ENCODE measurements at places on chromosomes 11 and 22. TPM values are rescaled to one million over a fixed set of nuclear protein-coding genes. Genes with fewer than 3 reads are reported as not detected.

OTOG gene
- under 0.01 TPM for total RNA-seq

DNA sequence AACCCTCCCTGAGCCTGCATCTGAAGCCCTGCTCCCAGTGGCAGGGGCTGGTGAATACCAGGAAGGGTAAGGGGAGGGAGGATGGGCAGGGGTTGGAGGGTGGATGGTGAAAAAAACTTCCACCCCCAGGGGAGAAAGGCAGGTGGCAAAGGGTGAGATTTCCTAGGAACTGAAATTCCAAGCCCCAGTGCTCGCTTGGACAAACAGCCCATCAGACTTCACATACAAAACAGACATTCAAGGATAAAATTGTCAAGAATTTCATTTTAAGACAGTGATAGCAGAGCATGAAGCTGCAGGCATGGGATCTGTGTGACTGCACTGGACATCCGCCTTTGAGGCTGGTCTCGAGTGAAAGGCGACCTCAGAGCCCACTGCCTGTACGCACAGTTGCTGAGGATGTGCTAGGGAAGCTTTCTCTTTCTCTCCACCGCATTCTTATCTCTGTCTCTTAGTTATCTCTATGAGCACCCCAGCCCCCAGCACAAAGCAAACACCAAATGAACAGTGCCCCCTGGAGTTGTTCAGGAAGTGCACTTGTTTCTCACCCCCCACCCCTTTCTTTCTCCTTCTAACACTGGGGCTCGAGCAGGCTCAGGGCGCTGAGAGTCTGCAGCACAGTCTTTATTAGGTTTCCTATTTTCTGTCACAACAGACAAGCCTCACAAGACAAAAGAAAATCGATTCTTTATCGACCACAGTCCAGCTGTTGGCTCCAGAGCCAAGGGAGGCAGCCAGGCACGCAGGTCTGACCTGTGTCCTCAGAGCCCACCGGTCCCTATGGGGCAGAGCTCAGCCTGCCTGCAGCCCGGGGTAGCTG is 237.3 kb upstream of the NCAM1 start:
- DNase-seq, result no peak

GRCh38 chr22:39474351-39475111 is 17.7 kb downstream of the MGAT3 start:
- no peak for DNase-seq

DNA sequence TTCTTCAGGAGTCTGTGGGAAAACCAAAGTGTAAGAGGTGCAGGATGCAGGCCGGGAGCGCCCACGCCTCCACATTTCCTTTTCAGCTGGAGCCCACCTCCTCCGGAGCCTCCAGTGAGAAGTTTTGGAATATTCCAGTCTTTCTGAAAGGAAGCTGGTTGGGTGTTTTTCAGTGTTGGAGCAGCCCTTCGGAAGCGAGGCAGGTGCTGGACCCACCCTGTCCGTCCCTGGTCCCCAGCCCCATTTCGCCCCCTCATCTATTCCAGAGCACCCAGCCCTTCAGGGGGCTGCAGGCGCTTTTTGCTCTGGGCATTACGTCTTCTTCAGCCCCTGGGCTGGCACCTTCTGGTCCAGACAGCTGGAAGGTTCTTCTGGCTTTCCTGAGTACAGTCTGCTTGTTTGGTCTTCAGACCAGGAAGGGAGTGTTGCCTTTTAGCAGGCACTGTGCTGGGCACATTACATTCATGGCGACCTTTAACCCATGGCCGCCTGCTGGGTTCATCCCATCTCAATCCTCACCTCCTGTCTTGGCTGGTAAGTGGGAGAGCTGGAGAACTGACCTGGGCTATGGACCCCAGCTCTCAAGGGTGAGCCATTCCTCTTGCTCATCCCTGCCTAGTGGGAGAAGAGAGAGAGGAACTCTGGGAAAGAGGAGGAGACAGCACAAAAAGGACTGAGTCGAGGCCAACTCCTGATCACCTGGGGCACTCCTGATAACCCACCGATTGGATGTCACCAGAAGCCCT is 710 bp upstream of the THY1 start:
- no peak for DNase-seq

DNA sequence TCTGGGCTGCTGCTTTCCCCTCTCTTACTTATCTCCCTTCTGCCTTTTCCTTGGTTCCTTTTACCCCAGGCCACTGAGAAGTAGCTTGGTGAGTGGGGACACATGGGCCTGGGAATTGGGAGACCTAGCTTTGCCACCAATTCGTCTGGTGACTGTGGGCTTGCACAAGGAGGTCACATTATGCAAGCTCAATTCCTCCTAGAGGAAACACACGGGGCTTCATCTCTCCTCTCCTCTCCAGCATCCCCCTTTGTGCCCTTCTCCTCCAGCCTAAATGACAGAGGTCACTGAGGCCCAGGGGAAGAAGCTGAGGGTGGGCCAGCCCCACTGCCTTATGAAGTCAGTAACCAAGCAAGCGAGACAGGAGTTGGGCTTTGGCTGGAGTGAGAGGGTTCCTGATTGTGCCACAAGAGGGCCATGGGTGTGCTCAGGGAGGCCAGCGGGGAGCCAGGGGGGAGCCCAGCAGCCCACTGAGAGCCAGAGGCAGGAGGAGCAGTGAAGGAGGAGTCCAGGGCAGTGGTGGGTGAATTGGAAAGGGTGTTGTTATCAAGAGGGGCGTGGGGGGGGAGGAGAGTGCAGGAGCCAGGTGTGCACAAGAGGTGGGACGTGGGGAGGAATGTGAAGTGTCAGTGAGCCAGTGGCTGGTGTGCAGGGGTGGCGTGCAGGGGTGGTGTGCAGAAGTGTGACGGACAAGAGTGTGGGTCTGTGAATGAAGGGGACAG is 2.0 kb downstream of the CLCF1 start:
- DNase-seq, result peak; percentile 78

DNA sequence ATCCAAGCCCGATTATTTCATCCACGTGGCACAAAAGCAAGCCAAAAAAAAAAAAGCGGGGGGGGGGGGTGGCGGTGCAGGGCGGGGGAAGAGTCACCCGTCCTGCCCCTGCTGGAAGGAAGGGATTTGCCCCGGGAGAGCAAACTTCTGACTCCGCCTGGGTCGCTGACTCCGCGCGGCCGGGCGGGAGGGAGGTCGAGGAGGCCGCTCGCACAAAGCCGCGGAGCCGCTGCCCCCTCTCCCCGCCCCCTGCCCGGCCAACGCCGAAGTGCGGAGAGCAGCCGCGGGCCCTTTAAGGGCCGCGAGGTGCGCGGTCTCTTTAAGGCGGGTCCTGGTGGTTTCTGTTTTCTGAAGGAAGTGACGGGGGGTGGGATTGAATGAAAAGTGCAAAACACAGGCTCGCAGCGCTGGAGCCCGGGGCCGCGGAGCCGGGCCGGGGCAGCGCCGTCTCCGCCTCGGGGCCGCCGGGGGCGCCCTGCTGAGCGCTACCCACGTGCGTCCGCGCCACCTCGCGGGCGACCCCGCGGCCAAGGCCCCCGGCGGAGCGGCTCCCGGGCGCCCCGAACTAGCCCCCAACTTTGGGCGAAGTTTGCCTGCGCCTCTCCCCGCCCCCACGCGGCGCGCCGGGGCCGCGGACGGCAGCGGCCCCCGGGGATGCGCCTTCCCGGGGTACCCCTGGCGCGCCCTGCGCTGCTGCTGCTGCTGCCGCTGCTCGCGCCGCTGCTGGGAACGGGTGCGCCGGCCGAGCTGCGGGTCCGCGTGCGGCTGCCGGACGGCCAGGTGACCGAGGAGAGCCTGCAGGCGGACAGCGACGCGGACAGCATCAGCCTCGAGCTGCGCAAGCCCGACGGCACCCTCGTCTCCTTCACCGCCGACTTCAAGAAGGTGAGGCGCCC is at the start of gene OAF:
OAF (plus strand) TSS at position 407 of the 896 bp plus-strand sequence; CDS start at position 655, 248 bp downstream.
- peak; percentile 85 for DNase-seq

DNA sequence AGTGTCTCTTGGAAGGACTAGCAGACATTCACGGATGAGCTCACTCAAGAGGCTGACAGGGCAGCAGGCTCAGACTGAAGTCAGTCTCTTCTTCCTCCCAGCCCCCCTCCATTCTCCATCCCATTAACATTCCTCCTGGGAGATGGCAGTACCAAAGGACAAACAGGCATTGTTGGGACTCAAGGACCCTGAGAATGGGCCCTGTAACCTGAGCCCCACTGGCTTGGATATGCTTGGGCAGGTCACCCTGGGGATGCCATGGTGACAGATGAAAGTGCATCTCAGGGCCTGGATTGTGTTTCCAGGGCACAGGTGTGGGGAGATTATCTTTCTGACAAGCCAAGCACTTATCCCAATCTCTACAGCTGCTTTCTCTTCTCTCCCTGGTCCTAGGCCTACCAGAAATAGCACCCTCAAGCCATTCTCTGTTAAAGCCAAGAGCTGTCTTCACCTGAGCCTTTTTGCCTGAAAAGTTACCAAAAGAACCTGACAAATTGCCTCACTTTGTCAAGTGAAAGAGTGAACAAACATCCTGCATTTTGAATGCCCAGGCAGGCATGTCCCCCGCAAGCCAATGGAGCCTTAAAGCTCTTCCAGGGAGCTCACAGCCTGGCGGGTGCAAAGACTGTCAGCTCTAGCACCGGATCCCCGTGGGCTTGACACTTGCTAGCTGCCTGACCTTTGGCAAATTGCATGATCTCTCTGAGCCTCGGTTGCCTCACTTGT is 366.0 kb upstream of the NARS2 start:
- DNase-seq, result no peak

NCF4 gene
- 14.7 TPM for total RNA-seq

TP53AIP1 gene
- total RNA-seq, result not detected

DNA sequence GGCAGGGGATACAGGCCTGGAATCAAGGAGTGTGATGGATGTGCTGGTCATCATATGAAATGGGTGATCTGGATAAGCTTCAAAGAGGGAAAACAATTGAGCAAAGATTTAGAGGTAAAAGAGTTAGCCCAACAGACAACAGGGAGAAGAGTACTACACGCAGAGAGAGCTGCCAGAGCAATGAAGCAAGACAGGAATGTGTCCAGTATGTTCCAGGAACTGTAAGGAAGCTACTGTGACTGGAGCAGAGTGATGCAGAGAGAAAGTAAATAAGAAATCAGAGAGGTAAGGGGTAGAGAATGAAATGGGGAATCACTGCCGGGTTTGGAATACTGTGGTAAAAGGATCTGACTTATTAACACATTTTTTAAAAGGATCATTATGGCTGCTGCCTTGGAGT is 255.1 kb downstream of the DCDC1 start:
- DNase-seq, result no peak

GRCh38 chr11:110297076-110297725 is 787 bp upstream of the RDX start:
- DNase-seq, result no peak

DNA sequence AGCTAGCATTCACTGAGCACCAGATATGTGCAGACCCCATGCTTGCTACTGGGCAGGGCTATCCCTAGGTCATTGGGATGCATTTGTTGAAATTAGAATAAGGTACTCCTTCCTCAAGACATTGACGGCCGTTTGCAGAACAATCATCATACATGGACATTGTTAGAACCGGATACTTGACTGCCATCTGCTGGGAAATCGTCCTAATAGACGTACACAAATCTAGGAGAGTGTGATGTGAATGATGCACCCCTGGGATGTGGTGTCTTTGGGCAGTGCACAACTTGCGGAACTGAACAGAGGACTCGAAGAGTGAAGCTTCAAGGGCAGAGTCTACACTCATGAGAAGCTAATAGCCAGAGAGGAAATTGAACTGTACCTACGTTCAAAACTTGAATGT is 35.9 kb downstream of the MYO18B start:
- DNase-seq, result no peak

DNA sequence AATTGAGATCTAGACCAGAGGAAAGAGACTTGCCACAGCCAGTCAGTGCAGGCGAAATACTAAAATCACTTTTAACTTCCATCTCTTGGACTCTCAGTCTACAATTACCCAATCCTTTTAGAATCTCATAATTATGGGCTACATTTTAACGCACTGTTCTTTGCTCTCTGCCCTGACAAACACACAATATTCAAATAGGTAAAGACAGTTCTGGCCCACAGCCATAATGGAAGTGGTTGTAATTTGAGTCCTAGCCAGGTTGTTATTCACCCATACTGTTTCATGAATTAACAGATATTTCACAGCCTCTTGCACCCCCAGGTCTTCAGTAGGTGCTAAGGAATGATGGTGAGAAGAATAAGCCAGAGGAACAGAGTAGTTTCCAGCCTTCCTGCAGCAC is 830 bp downstream of the C11orf97 start:
- no peak for DNase-seq

CCDC89 gene
- total RNA-seq, result 1.2 TPM

GRCh38 chr22:22848364-22848866 is 39.2 kb upstream of the IGLL5 start:
- no peak for DNase-seq

SLC22A8 gene
- not detected for total RNA-seq

PYGM gene
- 42.1 TPM for total RNA-seq

MS4A6E gene
- not detected for total RNA-seq

- DNase-seq, result peak; percentile 67
Measured at GRCh38 chr11:69674267-69674885, 777 bp downstream of the LTO1 start.

OSM gene
- total RNA-seq, result 0.83 TPM

- no peak for DNase-seq
Measured at GRCh38 chr11:105130189-105130813, 9.3 kb downstream of the CARD18 start.

FAM168A gene
- 37.7 TPM for total RNA-seq

DNA sequence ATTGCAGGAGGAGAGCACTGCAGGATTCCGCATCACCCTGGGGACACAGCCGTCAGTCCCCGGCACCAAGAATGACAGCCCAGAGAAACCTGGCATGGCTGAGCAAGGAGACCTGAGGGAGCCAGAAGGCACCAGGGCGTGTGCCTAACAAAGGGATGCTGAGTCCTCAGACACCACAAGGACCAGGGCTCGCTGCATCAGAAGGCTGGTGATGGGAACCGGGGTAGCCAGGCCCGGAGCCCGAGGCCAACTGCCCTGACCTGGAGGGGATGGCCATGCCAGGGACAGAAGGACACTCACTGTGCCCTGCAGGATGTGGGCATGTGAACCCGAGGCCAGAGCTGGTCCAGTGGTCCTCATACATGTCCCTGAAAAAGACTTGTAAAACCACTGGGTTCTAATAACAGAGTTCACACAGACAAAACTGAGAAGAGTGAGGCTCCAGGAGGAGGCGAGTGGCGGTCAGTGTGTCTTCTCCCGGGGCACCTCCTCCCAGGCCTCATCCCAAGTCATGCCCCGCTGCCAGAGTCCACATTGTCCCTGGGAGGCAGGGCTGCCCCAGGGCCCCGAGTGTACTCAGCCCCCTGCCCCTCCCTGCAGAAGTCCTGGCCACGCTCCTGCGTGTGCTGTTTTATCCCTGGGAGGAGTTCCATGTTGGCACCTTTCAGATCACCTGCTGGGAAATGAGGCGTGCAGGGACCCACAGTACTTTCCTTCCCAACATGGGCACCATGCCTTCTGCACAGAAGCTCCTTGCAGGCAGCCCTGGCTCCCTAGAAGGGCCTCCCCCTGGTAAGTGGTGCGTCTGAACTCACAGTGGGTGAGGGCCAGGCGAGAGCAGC is 42.5 kb downstream of the TBX1 start:
- no peak for DNase-seq

Measured in sigmoid colon (tissue), 7 donors.